Fibroblast of lung (primary cell): ENCODE measurements at places on chromosomes 13 and 19. TPM values are rescaled to one million over a fixed set of nuclear protein-coding genes. Genes with fewer than 3 reads are reported as not detected.

DNA sequence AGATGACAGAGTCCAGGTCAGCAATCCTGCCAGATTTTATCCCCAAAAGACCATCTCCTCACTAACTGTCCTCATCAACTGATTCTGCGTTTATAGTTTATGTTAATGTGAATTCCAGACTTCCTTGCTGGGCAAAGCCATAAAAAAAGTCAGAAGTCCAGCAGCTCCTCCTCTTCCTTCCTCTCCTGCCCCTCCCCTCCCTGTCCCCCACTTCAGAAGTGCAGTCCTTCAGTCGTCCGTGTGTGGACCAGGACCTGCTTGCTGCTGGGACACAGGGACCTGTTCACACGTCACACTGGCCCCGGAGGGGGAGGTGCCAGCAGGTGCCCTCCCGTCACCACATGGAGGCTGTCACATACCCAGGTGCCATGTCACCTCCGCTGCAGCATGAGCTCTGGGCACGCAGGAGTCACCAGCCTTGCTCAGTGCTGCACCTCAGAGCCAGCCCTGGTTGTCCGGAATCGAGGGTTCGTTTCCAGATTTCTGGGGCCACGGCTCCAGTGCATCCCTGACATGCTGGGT is 4.0 kb upstream of the MCF2L start:
- H3K4me1 ChIP-seq: no peaks in the 10 kb centered on the region
- H3K36me3 ChIP-seq: no peaks in the 10 kb centered on the region
- peaks cover 22% of the 10 kb centered on the region for H3K27me3 ChIP-seq

DNA sequence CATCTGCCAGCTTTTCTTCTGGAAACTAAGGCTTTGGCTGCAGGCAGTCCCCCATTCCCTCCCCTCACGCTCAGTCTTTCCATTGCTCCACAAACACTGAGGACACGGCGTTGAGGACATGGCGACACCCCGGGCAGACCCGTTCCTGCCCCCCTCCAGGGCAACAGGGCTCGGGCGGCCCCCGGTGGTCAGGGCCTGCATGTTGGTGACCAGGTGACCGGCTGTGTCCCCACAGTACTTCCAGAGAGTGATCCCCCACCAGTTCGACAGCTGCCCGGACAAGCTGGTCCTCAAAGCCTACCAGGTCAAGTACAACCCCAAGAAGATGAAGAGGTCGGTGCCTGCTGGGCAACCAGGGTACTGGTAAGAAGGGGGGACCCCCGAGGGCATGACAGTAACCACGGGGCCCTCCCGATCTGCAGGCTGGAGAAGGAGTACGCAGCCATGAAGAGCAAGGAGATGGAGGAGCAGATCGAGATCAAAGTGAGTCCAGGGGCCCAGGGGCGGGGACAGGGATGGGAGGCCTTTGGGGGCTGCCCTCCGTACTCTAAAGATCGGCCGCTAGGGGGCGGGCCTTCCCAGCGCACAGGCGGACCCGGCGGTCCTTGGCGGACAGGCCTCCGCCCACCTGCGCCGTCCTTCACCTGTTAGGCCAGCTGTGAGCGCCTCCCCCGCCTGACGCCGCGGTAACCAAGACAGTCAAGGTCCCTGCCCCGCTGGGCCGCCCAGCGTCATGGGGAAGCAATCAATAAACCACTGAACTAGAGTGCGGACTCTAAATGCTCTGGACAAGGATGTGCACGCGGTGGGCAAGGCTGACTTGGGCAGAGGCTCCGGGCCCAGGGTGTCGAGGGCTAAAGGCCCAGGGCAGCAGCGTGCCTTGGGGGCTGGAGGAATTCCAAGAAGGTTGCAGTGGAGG is 21.1 kb downstream of the PRR36 start:
- no peaks in the 10 kb centered on the region for H3K36me3 ChIP-seq
- H3K4me1 ChIP-seq: no peaks in the 10 kb centered on the region
- no peaks in the 10 kb centered on the region for H3K27me3 ChIP-seq
- peak; percentile 52 for DNase-seq

DNA sequence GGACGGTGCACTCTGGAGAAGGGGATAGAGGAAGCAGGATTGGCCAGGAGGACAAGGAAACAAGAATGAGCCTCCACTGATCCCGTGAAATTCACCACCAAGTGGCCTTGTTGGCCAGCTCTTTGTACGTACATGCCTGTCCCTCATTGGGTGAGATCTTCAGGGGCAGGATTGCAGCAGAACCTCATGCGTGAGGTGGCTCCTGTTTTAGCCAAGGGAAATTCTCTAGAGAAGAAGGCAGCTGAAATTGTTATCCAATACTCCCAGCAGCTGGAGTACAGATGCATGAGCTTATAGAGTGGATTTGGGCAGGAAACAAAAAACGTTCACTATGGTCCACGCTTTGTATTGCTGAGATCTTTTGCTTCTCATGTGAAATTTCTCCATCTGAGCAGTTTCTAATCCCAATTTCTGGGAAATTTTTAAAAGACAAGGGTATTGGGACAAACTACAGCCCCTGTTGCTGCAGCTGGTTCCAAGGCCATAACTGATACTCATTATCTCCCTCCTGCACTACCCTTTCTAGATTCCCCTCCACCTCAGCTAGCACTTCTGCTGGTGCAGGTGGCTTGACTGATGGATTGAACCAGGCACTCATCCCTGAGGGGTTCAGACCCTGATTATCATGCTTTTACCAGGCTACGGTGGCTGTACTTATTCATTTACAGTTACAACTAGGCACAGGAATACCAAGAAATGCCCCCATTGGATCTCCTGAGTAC is 3.9 kb upstream of the RNF6 start:
- H3K36me3 ChIP-seq: no peaks in the 10 kb centered on the region
- H3K4me3 ChIP-seq: no peak overlapping the region
- H3K27ac ChIP-seq: no peak overlapping the region
- H3K4me1 ChIP-seq: no peaks in the 10 kb centered on the region
- DNase-seq: no peak

- no peak overlapping the region for H3K4me3 ChIP-seq
- DNase-seq: no peak
- H3K36me3 ChIP-seq: peaks cover 24% of the 10 kb centered on the region
- no peaks in the 10 kb centered on the region for H3K27me3 ChIP-seq
- no peaks in the 10 kb centered on the region for H3K4me1 ChIP-seq
- no peak overlapping the region for H3K27ac ChIP-seq
Observed at GRCh38 chr19:17162580-17162979, 52.6 kb upstream of the USE1 start.

DNA sequence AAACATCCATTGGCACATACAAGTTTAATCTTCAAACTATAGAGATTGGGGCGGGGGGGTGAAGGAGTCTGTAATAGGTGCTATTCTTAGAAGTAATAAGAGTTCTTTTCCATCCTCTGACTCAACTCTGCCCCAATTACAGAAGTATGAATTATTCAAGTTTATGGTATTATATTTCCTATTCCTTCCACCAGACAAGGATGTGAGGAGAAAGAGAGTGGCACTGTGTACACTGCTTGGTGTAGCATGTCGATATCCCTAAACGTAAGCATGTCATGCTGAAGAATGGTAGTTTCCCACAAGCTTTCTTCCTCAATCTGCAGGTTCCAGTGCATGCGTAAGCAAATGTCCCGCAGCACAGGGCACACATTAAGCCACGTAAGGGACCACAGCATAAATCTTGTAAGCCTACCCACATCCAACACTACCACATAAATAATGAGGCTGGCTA is 14.1 kb downstream of the BRD4 start:
- no peaks in the 10 kb centered on the region for H3K27me3 ChIP-seq
- H3K36me3 ChIP-seq: peaks cover 1% of the 10 kb centered on the region
- DNase-seq: peak; percentile 32
- H3K4me3 ChIP-seq: no peak overlapping the region
- peak overlapping the region; percentile 60 for H3K27ac ChIP-seq
- peaks cover 45% of the 10 kb centered on the region for H3K4me1 ChIP-seq

- no peak overlapping the region for H3K4me3 ChIP-seq
- no peaks in the 10 kb centered on the region for H3K27me3 ChIP-seq
- H3K36me3 ChIP-seq: no peaks in the 10 kb centered on the region
- DNase-seq: no peak
- no peak overlapping the region for H3K27ac ChIP-seq
Observed at GRCh38 chr13:91620670-91621141, 222.3 kb downstream of the GPC5 start.

DNA sequence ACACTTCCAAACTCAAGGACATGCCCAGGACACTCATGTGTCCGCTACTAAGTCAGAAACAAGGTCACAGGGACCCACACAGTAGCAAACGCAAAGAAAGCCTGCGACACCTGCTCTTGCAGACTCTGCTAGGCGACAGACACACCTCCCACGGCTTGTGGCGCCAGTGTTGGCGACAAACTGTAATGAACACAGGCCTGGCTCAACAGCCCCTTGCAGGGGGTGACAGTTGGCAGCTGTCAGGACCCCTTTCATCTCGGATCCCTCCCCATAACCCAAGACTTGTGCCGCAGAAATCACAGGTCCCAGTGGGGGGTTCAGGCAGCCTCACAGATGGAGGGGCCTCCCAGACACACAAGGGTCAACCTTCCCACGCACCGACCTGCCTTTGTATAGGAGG is 364 bp downstream of the CKM start:
- no peak overlapping the region for H3K4me3 ChIP-seq
- peaks cover 9% of the 10 kb centered on the region for H3K27me3 ChIP-seq

Gene ZNF607
- total RNA-seq: 5.9 and 6.9 TPM in 2 replicates

Gene SUCLA2
- total RNA-seq: 45.7 and 46.7 TPM in 2 replicates

Gene KLK5
- total RNA-seq: not detected in 2 replicates
